ENCODE measurements at places on chromosomes 4 and X.

GRCh38 chr4:174444390-174444789 is 77.9 kb downstream of the HPGD start:
- no peak for DNase-seq

DNA sequence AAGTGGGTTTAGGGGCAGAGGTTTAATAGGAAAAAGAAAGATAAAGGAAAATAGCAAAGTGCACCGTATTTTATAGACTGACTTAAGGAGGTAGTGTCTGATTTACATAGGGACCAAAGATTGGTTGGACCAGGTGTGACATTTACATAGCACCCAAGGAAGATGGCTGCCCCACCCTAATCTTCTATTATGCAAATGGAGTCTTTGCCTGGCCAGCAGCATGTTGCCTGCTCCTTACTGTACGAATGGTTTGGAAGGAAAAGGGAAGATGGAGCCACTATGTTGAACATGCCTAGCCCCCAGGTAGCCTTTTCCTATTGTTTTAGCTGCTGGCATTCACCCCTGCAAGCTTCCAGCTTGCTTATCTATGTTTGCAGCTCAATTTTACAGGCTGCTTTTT is 146.2 kb upstream of the PDE5A start:
- no peak for DNase-seq

GRCh38 chr4:78527555-78527954 is 24.0 kb upstream of the ANXA3 start:
- no peak for DNase-seq

DNA sequence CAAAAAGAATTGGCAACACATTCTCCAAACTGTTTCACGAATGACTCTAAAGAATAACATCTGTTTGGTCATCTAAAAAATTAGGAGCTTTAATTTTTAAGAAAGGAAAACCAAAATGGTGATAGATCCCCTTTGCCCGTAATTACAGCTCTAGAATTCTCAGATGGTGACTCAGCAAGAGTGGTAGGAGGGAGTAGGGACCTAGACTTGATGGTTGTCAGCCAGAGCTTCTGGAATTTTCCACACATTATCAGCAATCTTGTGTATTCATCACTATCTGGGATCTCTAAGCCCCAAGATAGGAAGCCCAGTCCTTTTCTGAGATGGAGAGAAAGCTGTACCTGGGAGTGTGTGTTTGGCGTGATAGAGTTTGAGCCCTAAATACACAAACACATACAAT is 103.9 kb upstream of the RAB40AL start:
- DNase-seq, result peak; percentile 38

- DNase-seq, result no peak
Observed at GRCh38 chr4:61489927-61490326, 289.8 kb downstream of the ADGRL3 start.

GRCh38 chr4:188903986-188904385 is 764.7 kb downstream of the TRIML1 start:
- DNase-seq, result no peak

GRCh38 chr4:86543560-86544309 is 50.4 kb upstream of the PTPN13 start:
- peak; percentile 73 for DNase-seq

DNA sequence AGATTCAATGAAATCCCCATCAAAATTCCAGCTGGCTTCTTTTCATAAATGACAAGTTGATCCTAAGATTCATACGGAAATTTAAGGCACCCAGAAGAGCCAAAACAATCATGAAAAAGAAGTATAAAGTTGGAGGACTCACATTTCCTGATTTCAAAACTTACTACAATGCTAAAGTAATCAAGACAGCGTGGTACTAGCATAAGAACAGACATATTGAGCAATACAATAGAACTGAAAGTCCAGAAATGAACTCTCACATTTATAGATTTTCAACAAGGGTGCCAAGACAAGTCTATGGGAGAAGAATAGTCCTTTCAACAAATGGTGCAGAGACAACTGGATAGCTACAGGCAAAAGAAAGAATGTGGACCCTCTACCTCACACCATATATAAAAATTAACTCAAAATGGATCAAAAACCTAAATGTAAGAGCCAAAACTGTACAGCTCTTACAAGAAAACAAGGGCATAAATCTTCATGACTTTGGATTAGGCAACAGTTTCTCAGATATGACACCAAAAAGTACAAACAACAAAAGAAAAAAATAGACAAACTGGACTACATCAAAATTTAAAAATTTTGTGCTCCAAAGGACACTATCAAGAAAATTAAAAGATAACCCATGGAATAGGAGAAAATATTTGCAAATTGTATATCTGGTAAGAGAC is 28.5 kb downstream of the SASH3 start:
- no peak for DNase-seq

- DNase-seq, result no peak
Observed at GRCh38 chr4:165425629-165426028, 46.8 kb downstream of the CPE start.

DNA sequence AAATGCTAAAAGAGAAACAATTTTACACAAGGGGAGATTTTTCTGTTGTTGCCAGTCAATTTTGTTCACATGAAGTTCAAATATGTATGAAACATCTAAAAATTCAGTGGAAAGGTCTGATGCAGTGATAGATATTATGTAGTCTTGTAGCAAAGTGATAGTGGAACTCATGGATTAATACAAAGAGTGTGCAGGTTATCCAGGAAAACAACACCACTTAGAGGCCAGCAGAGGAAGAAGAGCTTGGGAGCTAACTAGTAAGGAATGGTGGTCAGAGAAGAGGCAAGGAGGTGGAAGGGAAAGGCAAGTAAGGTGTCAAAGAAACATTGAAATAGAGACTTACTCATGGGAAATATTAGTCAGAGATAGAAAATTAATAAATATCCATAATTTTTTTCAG is 395.6 kb downstream of the MAPK10 start:
- no peak for DNase-seq

DNA sequence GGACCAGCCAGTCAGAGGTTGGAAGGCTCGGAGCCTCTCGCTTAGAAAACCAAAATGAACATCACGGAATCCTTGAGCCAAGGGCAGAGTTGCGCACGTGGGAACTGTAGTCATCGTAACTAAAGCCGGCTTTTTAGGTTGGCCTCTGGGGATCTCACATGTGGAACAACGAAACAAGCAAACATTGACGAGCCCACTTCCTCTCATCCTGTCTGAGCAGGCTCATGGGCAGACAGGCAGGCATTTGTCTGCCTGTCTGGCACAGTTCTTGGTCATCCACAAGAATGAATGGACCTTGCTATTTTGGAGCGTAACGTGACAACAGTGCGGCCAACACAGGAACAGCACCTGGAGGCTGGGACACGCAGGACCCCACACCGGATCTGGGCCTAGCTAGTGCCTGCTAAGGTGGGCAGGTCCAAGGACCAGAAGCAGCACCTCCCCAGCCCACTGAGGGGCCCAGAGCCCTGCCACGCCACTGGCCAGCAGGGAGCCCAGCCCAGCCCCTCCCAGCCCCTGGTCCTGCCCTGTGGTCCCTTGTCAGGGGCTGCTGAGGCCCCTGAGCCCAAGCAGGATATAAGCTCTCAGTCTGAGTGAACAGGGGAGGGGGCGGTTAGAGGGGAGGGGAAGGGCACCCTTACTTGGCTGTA is 9.2 kb upstream of the TREX2 start:
- DNase-seq, result no peak

- peak; percentile 57 for DNase-seq
Observed at GRCh38 chr4:120977435-120977997, 55.0 kb upstream of the PRDM5 start.

- no peak for DNase-seq
Observed at GRCh38 chrX:63932006-63932405, 147.0 kb upstream of the ARHGEF9 start.

- DNase-seq, result no peak
Observed at GRCh38 chr4:44632733-44633132, 18.7 kb downstream of the YIPF7 start.

DNA sequence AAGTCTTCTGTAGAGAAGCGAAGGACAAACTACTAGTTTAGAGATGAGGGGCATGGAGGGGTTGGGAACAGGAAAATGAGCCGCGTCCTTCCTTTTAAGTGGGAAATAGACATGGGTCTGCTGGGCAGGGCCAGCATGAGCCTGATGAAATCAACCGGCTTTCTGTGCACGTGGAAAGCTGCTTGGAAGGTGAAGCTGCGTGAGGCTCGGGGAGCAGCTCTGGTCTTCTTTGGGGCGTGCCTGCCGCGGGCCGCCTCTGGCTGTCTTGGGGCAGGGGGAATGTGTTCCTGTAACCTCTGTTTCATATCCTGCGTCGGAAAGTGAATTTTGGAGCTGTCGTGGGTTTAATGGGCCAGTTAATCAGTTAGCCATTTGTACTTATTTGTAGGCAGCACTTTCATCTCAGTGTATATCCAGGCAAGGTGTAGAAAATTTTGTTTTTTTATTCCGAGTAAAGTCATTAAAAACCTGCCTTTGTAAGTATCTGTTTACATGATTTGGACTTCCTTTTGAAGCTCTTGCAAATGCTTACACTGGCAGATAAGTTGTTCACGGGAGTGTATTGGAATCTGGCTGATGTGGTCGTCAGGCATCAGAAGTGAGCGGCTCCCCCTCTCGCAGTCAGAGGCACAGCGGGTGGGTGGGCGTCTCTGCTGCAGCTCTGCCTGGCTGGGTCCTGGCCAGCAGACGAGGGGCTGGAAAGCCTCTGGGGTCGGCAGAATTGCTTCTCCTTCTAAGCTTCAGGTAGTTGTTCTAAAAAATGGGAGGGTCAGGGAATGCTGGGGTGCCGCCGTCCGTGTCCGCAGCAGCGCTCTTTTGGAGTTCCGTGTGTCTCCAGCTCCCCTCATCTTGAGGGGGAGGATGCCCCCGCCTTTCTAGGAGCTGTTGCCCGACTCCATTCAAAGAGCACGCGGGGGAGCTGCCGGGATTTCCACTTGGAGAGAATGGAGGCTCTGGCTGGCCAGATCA is 70.5 kb upstream of the HGFAC start:
- peak; percentile 16 for DNase-seq

- DNase-seq, result peak; percentile 61
Observed at GRCh38 chr4:125168531-125168930, 146.2 kb upstream of the FAT4 start.

GRCh38 chrX:72159769-72160168 is 21.8 kb upstream of the PIN4 start:
- DNase-seq, result no peak

GRCh38 chr4:80235451-80235850 is 31.0 kb upstream of the FGF5 start:
- peak; percentile 51 for DNase-seq

DNA sequence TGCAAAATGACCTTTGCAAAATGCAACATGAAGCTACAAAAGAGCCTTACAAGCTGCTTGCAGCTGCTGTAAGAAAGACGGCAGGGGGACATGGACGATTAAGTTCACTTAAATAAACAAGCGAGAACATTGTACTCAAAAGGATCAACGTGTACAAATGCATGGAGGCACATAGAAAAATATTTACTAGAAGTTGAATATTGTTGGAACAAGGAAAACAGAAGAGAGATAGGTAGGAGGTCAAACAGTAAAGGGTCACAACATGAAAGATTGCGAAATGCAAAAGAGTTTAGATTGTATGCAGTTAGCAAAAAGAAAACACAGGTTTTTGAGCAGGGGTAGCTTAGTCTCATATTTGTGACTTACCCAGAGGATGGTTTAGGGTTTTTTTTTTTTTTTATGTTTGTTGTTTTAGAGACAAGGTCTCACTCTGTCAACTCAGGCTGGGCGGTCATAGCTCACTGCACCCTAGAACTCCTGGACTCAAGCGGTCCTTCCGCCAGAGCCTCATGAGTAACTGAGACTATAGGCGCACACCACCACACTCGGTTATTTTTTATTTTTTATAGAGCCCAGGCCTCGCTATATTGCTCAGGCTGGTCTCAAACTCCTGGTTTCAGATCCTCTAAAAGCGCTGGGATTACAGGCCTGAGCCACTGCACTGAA is 1.4 kb upstream of the PHF8 start:
- DNase-seq, result no peak

DNA sequence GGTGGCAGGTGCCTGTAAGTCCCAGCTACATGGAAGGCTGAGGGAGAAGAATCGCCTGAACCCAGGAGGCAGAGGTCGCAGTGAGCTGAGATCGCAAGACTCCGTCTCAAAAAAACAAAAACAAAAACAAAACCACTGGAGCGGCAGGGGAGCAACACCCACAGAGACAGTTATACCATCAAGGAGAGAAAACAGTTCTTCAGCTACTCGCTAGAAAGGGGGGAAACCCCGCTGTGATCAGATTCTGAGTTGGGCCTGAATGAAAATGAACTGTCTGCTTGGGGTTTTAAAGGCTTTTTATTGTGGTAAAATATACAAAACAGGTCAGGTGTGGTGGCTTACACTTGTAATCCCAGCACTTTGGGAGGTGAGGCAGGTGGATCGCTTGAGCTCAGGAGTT is 16.8 kb upstream of the IRAK1 start:
- no peak for DNase-seq

DNA sequence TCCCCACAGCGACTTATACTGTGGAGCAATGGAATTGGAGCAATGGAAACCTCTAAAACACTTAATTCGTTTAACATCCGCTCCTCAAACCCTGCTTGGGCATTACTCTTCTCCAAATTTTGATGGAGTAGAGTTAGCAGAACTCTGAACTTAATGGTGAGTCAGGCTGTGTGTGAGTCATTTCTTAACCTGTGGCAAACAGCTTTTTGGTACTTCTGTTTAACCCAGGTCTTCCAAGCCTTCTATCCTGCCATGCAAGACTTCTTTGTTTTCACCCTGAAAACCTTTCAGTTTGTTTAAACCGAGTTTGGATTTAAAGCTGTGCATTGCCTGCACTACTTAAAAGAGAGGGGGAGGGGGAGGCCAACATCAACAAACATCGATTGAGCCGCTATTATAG is 3.6 kb upstream of the AMOT start:
- peak; percentile 13 for DNase-seq

- no peak for DNase-seq
Observed at GRCh38 chr4:40710484-40711254, 39.1 kb upstream of the NSUN7 start.

DNA sequence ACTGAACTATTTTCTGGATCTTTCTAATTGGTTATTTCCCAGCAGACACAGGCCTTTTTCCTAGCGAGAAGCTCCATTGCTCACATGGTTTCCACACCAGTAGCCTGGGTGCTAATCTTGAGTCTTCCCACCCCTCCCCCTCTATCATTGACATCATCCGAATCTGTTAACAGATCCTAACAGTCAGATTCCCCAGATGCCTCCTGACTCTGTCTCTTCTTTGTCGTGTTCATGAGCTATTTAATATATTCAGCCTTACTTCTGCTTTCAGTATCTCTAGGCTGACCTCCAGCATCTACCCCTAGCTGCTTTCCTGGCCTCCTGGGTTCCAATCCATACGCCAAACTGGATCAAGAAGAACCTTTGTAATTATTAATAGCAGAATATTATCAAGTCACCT is 85.0 kb downstream of the CLNK start:
- peak; percentile 57 for DNase-seq
